Neural progenitor cell (in vitro differentiated cells): ENCODE measurements at places on chromosomes 5 and 9. TPM values are rescaled to one million over a fixed set of nuclear protein-coding genes. Genes with fewer than 3 reads are reported as not detected.
A peak's percentile ranks its signal among the peaks of the same experiment; 100 is the strongest.

The LTC4S gene
- total RNA-seq = 0.81 TPM in 1 of 2 replicates, not detected in the other

The LCN1 gene
- not detected in 2 replicates for total RNA-seq

The LHX6 gene
- 0.93 TPM in 1 of 2 replicates, not detected in the other for total RNA-seq

The SLC34A3 gene
- not detected in 2 replicates for total RNA-seq

The ZNF608 gene
- 168 and 213 TPM in 2 replicates for total RNA-seq

The RXRA gene
- total RNA-seq = 11.6 and 25.5 TPM in 2 replicates

The FYB1 gene
- total RNA-seq = not detected in 2 replicates

The C5orf34 gene
- 17.2 TPM in 2 replicates for total RNA-seq

The CDH9 gene
- 2.4 and 2.8 TPM in 2 replicates for total RNA-seq

The RC3H2 gene
- 49.9 and 56.7 TPM in 2 replicates for total RNA-seq

DNA sequence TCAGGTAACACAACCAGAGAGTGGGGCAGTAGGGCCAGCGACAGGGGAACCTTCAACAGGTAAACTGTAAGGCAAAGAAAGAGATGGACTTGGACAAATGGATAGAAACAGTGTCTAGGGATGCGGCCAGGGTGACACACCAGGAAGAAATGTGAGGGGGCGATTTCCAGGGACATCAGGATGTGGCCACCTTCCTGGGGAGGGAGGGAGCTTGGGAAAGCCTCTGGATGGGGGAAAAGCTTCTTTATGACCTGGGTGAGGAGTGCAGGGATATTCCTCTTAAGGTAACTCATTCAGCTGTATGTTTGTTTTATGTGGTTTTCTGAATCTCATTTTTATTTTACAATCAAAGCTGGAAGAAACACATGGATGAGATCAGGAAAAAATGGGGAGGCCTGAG, 11.9 kb upstream of the NXNL2 start:
- no peak for DNase-seq

- DNase-seq = no peak
Observed at GRCh38 chr9:98778711-98779530, 17.4 kb downstream of the ANKS6 start.

- DNase-seq = no peak
Observed at GRCh38 chr5:131377785-131378325, 114.0 kb downstream of the CDC42SE2 start.

GRCh38 chr5:65866837-65867521, 59.4 kb upstream of the ERBIN start:
- DNase-seq = no peak

- no peak for DNase-seq
Observed at GRCh38 chr9:131781069-131781468, 41.2 kb upstream of the RAPGEF1 start.

GRCh38 chr5:33837301-33837700, 54.5 kb downstream of the ADAMTS12 start:
- DNase-seq = no peak

GRCh38 chr9:129338724-129339430, 160.8 kb upstream of the IER5L start:
- no peak for DNase-seq

- no peak for DNase-seq
Observed at GRCh38 chr5:89269721-89270120, 386.7 kb upstream of the MEF2C start.

GRCh38 chr5:14310901-14311300, 167.8 kb downstream of the TRIO start:
- DNase-seq = no peak

GRCh38 chr5:6193310-6193709, 185.0 kb downstream of the MED10 start:
- DNase-seq = no peak

GRCh38 chr5:102589661-102590060, 90.9 kb upstream of the SLCO6A1 start:
- DNase-seq = no peak

DNA sequence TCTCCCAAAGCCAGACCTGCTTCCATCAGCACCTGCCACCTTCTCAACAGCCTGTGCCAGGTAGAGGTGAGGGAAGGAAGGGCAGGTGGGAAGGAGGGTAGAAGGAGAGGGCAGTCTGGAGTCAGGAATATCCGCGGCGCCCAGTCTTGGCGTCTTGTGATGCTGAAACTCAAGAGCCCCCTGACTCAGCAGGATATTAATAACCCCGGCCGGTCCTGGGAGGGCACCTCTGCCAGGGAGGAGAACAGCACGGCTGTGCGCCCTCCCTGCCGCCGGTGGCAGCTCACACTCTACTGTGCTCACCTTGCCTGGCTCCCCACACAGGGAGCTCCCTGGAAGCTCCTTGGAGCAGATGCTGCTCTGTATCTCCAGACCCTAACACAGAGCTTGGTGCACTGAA, 11.6 kb upstream of the NTNG2 start:
- DNase-seq = no peak

- no peak for DNase-seq
Observed at GRCh38 chr9:130368631-130369103, 76.1 kb upstream of the ASS1 start.

DNA sequence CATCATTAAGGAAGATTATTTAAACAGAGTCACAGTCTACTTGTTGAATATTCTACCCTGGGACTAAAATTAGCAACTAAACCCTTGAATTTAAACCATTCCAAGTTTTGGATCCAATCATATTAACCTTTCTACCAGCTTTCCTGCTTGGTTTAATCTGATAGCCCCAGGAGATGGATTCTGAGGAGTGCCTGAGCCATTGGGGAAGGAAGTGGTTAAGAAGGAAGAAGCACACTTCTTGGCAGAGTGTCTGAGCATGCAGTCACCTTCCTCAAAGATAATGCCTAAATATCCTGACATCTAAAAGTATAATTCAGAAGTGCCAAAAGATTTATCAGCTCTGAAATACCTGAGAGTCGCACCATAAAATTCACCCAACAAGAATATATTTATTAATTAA, 74.1 kb upstream of the SNCAIP start:
- no peak for DNase-seq

GRCh38 chr5:168317521-168318147, 26.2 kb downstream of the WWC1 start:
- peak; percentile 35 for DNase-seq

- no peak for DNase-seq
Observed at GRCh38 chr5:109829331-109829730, 139.6 kb downstream of the MAN2A1 start.

DNA sequence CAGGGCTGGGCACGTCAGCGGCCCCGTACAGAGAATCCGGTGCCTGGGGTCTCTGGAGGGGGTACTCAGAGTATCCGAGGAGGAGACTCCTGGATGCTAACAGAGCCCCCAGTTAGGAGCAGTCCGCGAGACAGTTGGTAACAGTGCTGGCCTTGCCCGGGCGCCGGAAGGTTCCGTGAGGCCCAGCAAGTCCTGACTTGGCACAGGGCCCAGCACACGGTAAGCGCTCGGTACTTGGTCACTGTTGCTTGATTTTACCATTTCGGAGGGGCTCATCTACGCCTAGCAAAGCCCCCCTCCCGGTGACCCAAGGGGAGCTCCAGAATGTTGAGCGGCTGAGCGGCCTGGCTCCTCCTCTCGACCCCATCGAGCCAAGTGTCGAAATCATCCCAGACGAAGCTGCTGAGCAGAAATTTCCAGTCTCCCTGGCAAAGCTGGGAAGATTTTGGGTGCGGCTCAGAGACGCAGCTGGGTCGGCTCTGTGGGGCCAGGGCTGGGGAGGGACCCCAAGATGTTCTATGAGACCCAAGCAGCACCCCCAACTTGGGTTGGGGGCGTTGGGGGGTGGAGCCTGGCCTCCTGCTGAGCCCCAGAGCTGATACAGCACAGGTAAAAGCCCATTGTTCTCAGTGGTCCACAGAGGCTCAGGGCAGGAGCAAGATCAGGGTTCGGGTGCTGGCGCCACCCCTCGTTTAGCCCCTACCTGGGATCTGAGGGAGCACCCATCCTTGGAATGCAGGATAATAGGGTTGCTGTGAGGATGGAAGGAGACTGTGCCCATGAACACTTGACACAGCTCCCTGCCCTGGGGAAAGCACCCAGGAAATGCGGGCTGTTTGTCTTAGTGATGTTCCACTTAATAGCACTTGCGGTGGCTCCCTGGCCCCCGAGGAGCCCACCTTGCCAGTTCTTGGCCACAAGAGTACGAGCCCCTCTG, 137.2 kb downstream of the C9orf50 start:
- DNase-seq = peak; percentile 60

GRCh38 chr5:181207214-181207959, 2.4 kb upstream of the TRIM7 start:
- peak; percentile 73 for DNase-seq

GRCh38 chr5:82586661-82587310, 308.6 kb upstream of the RPS23 start:
- DNase-seq = no peak
